Hepatocyte (in vitro differentiated cells): ENCODE measurements at places on chromosomes 6 and 20. TPM values are rescaled to one million over a fixed set of nuclear protein-coding genes. Genes with fewer than 3 reads are reported as not detected.

The COL9A3 gene
- 68.1 and 77.0 TPM in 2 replicates for polyA plus RNA-seq

The UST gene
- polyA plus RNA-seq: 7.0 and 8.0 TPM in 2 replicates

The ARMC12 gene
- polyA plus RNA-seq: 2.5 and 3.2 TPM in 2 replicates

The ATP9A gene
- 9.3 and 12.1 TPM in 2 replicates for polyA plus RNA-seq
